ENCODE measurements at places on chromosomes 7 and 10.

GRCh38 chr7:1961701-1962276 is 271.0 kb downstream of the MAD1L1 start:
- DNase-seq: peak; percentile 72

DNA sequence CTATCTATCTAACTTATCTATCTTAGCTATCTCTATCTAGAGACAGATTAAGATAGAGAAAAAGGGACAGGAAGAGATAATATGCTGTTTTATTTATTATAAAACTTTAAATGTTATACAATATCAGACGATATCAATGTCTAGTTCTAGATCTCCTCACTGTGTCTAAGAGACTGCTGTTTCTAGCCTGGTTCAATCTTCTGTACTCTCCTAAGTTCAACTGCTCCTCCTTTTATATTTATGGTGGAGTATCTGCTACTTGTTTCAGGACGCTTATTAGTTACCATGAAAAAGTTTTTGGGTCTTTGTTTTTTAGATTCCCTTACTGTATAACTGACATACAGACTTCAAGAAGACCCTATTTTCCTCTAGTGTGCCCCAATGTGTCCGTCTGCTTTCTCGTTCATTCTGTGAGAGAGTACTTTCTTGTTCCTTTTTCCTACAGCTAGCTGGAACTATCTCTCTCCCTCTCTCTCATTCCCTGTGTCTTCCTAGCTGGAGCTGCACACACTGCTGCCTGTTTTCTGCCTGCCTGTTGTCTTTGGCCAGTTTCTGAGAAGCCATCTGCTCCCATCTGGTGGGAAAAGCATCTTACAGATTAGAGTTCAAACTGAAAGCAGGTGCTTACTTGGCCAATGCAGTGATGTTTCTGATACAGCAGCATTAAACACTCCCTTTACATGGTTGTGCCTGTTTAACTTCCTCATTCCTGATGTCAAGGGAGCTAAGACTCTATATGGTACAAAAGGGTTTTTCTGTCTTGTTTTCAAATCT is 49.4 kb upstream of the ARL4A start:
- DNase-seq: no peak

DNA sequence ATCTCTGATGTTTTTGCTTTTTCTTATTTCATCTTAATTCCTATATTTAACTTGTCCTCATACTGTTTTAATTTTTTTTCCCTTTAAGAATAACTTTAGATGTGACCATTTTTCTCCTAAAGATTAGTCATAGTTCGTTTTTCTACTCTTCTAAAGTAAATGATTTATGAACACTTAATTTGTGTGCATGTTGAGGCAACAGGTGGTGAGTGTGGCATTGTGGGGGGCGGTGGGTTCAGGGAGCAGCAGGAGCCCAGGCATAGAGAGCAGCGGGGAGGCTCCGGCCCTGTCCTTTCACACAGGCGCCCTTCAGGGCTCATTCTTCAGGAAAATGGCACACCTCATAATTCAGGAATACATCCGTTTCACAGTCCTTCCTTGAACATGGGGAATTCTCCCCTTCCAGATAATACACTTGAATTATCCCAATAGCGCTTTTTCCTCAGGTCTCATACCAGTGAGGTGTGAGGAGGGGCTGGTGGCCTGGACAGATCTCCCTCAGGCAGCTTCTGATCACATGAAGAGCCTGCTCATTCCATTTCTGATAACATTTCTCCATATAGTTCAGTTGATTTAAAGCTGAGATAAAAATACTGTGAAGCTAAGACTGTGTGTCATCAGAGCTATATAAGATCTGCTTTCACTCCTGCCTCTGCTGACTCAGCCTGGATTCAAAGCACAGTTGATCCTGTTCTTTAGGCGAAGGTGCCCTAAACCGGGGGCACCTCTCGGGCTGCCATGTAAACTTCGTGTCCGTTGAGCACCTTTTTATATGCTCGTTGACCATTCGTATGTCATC is 40.2 kb downstream of the CUL1 start:
- no peak for DNase-seq

DNA sequence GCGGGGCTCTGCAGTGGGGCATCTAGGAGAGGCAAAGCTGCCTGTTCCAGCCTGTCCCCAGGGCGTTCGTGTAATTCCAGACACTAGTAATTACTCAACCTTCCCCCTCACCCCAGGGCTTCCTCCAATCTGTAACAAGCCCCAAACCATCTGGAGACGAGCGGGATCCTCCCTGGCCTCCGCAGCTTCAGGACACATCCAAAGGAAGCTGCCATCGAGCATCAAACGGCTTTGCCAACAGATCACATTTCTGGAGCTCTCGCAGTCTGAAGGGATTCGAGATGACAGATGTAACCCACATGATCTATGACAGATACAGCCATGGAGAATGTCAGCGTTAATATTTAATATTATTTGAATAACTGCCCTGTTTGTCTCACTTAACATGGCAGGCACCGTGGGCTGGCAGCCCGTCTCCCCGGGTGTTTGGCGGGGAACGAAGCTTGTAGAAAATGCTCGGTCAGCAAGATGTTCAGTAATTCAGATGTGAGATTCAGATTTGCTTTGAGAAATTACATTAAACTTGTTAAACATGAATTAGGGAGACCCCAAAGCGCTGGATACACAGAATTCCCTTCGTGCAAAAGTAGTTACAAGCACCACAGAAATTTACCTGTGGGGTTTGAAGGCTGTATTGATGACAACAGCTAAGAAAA is 108.5 kb upstream of the C7orf33 start:
- DNase-seq: no peak

DNA sequence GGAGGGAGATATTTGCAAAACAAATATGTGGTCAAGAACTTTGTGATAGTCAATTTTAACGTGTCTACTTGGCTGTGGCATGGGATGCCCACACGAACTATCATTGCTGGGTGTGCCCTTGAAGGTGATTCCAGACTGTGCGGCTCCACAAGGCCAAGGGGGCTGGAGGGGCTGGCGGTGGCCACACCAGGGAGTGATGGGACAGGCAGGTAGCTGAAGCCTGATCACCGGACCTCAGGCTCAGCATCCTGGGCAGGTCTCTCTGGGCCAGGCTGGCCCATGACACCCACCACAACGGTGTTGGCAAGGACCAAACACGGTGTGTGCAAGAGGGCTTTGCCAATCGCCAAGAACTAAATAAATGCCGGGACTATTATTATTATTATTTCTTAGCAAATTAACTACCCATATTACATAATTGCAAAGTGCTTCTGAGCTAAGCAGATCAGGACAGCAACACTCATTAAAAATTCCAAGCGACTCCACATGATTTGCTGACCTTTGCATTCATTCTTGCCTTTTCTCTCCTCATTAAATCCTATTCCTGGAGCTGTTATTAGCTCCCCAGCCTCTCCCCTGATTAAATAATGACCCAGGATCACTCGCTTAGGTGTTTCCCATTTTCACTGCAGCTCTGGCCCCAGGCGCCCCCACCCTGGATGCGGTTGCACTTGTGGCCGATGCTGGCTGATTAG is 35.4 kb upstream of the PPP2R2D start:
- no peak for DNase-seq

GRCh38 chr10:22927661-22928403 is at the start of gene ARMC3:
TSS of gene ARMC3 (plus strand) at chr10:22928053. CDS start at chr10:22931997, 3,944 bp downstream.
- peak; percentile 85 for DNase-seq

DNA sequence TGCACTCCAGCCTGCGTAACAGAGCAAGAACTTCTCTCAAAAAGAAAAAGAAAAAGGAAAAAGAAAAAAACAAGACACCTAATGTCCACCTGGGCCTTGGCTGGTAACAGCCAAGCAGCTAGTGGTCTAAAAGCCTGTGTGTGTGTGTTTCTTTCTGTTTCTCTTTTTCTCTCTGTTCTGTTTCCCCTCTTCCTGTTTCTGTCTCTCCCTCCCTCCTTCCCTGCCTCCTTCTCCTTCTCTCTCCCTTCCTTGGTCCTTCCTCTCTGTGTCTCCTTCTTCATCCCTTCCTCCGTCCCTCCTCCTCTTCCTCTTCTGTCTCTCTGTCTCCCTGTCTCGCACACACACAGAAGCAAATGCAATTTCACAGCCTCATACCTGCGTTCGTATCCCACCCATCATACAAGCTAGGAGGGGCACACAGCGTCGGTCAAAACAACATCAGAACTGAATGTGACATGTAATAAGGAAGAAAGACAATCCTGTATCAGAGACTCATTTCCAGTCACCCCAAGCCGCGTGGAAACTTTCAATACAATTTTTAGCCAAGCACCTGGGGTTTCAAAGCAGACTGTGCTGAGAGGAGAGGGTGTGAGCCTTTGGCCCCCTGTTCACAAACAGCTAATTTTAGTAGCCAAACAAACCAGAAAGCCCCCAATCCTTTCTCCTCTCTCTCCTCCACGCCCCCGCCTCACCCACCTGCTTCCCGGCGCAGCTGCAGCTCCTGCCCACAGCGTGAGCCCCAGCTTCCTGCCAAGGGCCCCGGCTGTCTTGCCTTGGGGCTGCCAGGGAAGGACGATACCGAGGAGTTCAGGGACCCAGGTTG is 50.2 kb upstream of the GNA12 start:
- DNase-seq: peak; percentile 81
